Astrocyte of the hippocampus (primary cell): ENCODE measurements at places on chromosomes 1 and 21.

- no peak for DNase-seq
These were observed 23.9 kb upstream of the EPB41 start for GRCh38 chr1:28890435-28890834.

DNA sequence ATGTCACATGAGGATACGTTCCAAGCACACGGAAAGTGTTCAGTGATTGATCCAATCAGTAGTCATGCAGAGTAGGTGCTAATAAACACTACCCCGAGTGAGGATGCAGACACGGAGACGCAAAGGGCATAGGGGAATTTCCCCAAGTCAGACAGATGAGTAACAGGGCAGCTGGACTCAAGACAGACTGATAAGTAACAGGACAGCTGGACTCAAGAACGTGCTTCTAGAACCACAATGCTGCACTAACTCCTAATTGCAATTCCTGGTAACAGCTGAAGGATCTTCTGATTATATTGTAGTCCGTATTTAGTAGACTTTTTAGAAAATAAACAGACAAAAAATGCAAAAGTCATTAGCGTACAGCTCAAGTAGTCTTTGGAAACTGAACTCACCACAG lies 1.9 kb upstream of the OR2T10 start:
- DNase-seq = no peak

DNA sequence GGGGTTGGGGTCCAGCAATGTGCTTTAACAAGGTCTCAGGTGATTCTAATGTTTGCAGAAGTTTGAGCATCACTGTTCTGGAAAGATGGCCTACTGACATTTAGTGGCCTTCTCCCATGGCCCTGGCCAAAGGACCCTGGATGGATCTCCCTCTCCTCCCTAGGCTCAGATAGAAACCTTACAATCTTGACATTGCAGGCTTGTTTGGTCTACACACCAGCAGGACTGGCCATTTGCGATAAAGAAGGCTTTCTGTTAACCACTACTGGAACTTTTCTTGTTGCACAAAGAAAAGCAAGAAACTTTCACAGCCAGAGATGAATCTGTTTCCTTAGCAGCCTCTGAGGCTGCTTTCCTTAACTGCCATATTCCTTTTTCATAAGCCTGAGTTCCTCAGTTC lies 6.2 kb downstream of the DNALI1 start:
- no peak for DNase-seq

GRCh38 chr1:61080413-61081143 lies 1.8 kb upstream of the NFIA start:
- no peak for DNase-seq

- DNase-seq = no peak
These were observed 104.8 kb downstream of the RGS2 start for GRCh38 chr1:192913683-192914082.

DNA sequence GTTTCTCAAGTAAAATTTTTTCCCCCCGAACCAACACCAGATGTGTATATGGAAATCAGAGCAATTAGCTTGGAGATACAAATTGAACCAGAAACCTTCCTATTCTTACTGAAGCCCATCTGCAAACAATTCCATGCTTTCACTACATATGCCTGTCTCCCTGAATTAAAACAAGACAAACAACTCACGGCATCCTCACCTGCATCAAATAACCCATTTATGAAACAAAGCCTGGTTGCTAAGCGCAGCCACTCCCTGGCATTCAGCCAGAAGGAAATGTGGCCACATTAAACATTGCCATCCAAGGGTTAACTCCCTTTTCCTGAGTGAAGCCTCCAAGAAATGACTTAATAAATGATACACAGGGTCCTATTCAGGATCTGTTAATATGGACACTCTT lies 55.3 kb downstream of the APP start:
- DNase-seq = peak; percentile 22

DNA sequence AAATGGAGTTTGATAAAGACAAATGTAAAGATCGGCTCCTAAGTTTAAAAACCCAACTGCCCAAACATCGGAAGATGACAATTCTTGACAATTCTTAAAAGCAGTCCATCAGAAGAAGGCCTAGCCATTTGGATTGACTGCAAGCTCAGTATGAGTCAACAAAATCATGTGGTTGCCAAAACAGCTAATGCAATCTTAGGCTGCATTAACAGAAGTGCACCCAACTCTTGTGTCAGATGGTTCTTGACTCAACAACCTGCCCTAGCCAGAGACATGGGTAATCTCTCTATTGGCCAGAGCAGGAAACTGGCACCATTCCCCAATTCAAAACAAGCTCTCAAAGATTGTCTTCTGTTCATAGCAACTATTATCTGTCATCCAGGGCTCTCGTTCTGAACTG lies 9.9 kb upstream of the NCF2 start:
- DNase-seq = peak; percentile 33

- DNase-seq = peak; percentile 65
These were observed 3.2 kb downstream of the LRRC42 start for GRCh38 chr1:53949023-53949990.

DNA sequence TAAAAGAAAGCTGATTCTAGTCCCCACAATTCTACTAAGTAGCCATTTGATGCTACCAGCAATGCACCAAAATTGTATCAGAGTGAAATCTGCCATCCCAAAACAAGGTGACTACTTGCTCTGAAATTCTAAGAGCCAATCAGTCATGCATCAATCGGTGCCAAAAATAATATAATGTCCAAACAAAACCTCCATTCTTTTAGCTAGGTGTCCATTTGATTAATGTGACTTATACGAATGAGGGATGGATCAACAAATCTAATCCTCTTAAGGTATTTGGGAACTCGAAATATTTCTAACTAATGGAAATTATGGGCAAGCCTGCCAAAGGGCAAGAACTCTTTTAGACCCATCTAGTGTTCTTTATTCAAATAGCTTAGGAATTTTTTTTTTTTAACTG lies 66.4 kb upstream of the NEK2 start:
- peak; percentile 75 for DNase-seq

- DNase-seq = no peak
These were observed 46.0 kb upstream of the EDARADD start for GRCh38 chr1:236348071-236348470.

DNA sequence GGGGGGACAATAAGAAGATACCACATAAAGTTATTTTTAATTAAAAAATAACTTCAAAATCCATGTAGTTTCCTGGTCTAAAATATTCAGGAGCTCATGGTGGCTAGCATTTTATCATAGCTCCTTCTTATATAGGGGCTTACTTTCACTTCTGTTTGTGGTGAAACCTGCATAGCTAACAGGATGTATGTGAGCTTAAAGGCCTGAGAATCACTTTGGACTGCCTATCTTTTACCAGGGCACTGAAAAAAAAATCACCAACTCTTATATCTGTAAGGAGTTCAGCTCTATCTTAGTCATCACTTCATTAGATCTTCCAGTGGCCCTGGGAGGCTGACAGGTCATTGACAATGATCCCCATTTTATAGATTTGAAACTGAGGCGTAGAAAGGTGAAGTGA lies 21.3 kb downstream of the UROD start:
- no peak for DNase-seq

- no peak for DNase-seq
These were observed 31.6 kb downstream of the CDK18 start for GRCh38 chr1:205535866-205536758.

DNA sequence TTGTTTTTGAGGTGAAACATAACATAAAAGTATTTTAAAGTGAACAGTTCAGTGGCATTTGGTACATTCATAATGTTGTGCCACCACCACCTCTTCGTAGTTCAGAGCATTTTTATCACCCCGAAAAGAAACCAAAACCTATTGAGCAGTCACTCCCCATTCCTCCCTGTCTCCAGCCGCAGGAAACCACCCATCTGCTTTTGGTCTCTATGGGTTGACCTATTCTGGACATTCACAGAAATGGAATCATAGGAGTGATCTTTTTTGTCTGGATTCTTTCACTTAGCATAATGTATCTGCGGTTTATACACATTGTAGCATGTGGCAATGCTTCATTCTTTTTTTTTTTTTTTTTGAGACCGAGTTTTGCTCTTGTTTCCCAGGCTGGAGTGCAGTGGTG lies 141.2 kb downstream of the VPS13D start:
- DNase-seq = no peak

DNA sequence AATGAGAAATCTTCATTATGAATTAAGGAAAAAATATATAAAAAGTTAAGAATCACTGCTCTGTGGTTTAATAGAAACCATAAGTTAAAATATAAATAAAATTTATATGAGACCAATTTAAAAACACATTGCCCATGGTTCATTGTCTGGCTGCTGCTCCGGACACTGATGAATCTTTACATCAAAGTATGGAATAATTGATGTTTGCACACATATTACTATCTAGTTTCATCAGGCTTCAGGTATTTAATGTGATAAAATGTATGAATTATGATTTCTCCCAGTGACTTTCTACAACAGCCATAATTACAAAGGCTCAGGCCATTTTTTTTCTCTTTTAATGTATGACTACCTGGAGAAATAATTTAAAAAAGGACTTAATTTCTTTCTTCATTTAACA lies 599.1 kb upstream of the PRMT6 start:
- DNase-seq = no peak

GRCh38 chr1:183571678-183572268 lies 18.5 kb downstream of the NCF2 start:
- DNase-seq = no peak

DNA sequence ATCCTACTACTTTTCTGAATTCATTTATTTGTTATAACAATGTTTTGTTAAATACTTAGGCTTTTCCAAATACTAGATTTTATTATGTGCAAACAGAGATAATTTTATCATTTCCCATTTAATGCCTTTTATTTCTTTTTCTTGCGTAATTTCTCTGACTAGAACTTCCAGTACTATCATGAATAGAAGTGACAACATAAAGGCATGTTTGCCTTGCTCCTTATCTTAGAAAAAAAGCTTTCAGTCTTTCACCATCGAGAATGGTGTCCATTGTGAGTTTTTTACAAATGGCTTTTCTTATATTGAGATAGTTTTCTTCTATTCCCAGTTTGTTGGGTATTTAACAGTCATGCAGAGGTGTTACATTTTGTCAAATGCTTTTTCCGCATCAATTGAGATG lies 453.1 kb upstream of the ZP4 start:
- DNase-seq = no peak
